ENCODE measurements at places on chromosomes 7 and 10.
A peak's percentile ranks its signal among the peaks of the same experiment; 100 is the strongest.

- peak; percentile 54 for ATAC-seq
Observed at GRCh38 chr10:52213321-52213752, 100.7 kb upstream of the DKK1 start.

DNA sequence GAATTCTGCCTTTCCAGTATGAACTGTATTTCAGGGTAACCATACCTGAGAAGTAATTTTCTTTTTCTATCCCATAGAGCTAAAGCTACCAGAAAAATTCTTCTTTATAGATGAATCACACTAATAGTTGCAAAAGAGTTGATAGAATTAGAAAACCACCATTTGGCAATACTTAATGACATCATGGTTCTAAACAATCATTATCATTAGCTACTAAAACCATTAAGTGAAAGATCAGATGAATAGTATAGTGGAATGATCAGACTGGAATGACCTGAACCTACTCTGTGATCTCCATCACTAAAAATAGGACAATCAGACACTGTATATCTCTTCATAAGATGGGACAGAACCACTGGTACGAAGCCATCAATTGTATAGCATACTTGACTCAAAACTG lies 19.8 kb upstream of the ZC3HAV1L start:
- no peak for ATAC-seq

- peak; percentile 27 for ATAC-seq
Observed at GRCh38 chr10:97102441-97102840, 83.3 kb downstream of the SLIT1 start.

GRCh38 chr10:59047180-59047579 lies 129.3 kb upstream of the PHYHIPL start:
- ATAC-seq: no peak

DNA sequence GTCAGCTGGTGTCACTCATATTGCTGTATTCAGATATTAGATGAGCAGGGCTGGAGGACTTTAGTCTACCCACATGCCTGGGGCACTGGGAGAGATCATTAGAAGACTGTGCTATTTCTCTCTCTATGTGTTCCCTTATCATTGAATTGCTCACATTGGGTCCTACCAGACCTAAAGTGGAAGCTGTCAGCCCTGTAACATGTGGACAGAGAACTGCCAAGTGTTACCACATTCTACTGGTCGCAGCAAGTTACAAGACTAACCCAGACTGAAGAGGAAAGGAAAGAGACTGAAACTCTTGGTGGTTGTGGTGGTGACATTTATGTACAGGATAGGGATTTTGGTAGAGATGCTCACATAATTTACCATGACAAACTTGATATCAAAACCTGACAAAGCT lies 627.1 kb upstream of the FZD8 start:
- ATAC-seq: no peak

DNA sequence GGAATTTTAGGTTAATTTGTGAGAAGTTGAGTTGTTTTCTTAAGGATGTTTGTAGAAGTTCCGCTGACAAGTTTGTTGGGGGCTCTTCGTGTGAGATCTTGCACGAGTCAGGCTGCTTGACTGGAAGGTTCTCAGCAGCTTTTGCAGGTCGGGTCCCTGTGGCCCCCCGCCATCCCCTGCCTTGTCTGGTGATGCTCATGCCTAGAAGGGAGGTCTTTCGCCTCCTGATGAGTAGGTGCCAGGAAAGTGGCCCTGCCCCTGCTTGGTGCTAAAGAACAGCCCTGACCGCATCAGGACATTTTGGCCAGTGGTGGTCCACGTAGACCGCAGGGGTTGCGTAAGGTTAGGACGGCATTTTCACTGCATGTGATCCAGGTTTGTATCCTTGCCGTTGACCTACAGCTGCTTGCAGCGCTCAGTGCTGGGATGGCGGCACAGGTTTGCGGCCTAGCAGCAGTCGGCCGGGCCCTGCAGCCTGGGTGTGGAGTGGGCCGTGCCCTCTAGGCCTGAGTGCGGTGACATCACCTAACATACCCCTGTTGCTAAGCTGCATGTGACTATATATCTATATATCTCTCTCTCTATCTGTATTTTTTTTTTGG lies 62.4 kb downstream of the DNAJB6 start:
- ATAC-seq: no peak

DNA sequence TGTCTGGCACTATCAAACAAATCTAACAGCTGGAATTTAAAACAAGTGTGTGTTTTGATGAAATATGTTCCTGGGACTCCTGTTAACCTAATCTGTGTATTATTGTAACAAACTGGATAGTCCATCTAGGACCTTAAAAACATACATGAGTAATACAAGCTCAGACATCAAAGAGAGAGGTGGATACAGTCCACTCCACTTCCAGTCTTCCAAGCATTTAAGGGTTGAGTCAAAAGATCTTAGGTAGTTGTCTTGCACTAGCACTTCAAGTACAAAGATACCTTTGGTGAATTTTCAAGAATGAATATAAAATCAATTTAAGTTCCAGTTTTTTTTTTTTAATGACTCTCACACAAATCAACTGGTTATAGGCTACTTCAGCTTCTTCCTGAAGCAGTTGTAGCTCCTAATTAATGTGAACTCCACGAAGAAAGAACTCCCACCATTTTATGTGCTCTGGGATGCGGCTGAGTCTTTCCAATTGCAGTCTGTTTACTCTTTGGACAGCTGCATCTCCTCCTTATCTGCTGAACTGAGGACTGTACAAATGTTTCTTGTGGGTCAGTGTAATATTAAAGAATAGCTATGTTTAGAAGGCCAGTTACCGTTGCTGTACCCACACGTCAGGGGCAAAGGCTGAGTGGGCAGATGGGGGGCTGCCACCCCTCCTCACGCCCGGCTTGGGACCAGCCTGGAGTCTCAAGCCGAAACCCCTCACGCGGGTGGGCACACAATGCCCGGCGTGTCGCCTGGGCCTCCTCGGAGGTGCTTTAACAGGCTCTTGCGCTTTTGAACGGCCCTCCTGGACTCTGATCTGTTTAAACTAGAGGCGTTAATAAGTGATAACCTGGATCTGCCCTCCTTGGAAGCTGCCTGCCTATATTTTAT lies 2.9 kb upstream of the IGF2BP3 start:
- no peak for ATAC-seq

DNA sequence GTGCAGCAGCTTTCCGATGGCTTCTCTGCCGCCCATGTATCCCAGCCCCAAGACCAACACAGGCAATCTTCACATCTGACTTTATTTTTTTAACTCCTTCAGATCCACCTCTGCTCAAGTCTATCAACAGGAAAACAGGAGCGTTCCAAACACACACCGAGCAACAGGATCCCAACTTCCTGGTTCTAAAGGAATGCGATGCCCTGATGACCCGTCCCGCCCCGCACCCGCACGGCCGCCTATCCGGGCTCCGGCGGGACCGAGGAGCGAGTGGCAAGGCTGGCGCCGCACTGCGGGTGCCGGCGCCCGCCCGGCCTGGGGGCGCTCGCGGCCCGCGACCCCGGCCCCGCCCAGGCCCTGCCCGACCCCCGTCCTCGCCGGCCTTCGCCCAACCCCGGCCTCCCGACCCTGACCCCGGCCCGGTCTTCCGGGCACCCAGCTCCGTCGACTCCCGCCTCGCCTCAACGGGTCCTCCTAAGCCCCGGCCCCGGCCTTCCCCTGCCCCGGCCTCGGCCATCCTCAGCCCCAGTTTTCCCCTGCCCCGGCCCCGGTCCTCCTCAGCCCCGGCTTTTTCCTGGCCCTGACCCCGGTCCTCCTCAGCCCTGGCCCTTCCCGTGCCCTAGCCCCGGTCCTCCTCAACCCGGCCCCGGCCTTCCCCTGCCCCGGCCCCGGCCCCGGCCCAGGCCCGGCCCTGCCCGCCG lies 730 bp downstream of the LARP4B start:
- peak; percentile 15 for ATAC-seq

All from motor neuron (in vitro differentiated cells).